ENCODE measurements at places on chromosomes 1 and 21.

GRCh38 chr21:35922618-35923017, 137.7 kb downstream of the SETD4 start:
- DNase-seq: no peak

DNA sequence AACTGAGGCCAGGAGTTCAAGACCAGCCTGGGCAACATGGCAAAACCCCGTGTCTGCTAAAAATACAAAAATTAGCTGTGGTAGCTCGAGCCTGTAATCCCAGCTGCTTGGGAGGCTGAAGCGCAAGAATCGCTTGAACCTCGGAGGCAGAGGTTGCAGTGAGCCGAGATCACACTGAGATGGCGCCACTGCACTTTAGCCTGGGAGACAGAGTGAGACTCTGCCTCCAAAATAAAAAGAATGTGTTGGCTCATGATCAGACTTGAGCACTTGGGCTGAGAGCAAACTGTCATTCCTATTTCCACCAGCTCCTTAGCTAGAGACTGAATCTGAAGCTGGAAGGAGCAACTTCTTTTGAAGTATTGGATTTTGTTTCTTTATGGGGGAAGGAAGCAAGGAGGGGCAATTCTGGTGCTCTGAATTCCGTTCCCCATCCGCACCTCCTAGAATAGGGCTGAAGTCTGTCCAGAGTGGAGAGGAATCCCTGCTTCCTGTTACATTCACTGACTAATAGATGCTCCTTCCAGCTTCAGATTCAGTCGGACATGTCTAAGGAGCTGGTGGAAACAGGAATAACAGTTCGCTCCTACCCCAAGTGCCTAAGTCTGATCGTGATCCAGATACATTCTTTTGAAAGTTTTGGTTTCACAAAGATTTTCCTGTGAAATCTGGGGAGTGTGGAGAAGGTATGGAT, 3.8 kb downstream of the ZNF672 start:
- DNase-seq: no peak

GRCh38 chr1:63321785-63322113, 618 bp upstream of the FOXD3 start:
- DNase-seq: no peak

DNA sequence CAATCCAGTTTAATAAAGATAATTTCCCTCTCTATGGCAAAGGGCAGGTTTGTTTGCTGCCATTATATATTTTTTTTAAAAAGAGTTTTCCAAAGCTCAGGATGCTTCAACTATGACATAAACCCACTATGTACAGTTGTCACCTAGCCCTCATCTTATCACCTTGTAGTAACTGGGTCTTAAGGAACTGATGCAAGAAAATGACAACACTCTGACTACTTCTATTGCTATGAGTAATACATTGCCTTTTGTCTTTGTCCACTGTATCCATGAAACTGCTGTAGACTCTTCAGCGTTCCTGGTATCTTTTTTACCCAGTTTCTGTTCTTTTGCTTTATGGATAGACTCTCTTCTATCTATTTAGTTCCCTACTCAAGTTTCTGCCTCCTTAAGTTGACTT, 586.5 kb downstream of the NEGR1 start:
- no peak for DNase-seq

DNA sequence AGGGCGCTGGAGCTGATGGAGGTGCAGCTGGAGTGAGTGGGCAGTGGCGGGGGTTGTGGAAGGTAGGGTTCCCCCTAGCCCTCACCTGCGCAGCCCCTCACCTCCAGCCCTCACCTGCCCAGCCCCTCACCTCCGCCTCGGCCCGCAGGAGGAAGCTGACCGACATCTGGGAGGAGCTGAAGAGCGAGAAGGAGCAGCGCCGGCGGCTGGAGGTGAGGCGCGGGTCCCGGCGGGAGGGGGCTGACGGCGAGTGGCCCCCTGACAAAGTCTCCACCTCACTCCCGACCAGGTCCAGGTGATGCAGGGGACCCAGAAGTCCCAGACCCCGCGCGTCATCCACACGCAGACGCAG, 2.7 kb downstream of the EVA1B start:
- DNase-seq: no peak

DNA sequence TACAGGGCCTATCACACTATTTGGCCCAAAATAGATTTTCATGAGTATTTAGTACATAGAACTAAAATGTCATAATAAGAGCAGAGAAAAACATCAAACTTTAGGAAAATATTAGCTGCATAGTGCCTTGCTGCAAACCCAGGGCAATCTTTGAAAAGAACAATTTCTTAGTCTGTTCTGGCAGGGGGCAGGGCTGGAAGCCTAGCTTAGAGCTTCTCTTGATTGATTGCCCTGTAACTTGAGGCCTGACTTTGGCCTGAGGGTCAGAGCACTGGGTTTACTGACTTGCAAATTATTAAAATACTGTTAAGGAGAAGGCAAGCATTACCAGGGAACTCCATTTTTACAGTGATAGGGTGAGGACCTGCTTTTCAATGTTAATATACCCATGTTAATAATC, 115.8 kb upstream of the SPAG17 start:
- no peak for DNase-seq

- DNase-seq: no peak
These were observed 10.8 kb downstream of the FTCD start for GRCh38 chr21:46144464-46145070.

GRCh38 chr1:231924180-231924579, 297.6 kb downstream of the DISC1 start:
- DNase-seq: no peak

- peak; percentile 60 for DNase-seq
These were observed 39.0 kb downstream of the LPAR3 start for GRCh38 chr1:84853741-84854721.

GRCh38 chr1:171983584-171983983, 142.3 kb downstream of the DNM3 start:
- no peak for DNase-seq

DNA sequence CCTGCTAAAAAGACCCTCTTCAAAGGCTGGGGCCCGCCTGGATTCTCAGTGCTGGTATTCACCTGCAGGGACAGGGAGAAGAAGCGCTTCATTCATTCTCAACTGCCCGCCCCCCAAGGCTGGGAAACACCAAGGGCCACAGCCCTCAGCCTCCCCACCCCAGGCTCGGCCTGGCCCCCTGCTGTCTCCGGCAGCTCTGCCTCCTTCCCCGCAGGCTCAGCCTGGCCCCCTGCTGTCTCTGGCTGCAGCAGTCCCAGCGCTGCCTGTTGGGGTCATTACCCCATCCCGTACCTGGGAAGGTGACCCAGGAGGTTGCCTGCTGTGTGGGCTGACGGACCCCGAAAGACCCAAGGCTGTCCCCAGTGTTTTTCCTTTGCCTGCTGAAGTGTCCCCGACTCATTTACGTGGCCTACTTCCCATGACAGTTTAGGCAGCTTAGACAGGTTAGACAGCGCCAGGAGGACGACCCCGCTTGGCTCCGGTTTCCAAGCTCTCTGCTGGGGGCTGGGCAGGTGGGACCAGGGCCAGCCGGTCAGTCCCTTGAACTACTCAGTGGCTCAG, 22.9 kb upstream of the CLSTN1 start:
- no peak for DNase-seq

DNA sequence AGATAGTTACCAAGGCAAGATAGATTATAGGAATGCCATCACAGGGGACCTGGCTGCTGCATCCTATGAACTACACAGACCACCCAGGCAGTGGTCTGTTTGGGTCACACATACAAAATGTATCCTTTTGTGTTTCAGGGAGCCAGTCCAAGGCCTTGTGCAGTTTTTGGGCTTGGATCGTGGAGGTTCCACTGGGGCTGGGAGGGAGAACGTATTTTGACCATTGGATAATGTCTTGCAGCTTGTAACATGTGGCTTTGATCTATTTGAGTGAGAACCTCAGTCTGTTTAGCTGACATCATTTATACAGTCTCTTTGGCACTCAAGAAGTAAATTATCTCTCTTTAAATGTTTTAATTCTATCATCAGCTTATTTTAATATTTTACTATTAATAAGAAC, 147.3 kb downstream of the DUSP10 start:
- no peak for DNase-seq

GRCh38 chr21:25461725-25462124, 145.6 kb downstream of the MRPL39 start:
- DNase-seq: no peak

DNA sequence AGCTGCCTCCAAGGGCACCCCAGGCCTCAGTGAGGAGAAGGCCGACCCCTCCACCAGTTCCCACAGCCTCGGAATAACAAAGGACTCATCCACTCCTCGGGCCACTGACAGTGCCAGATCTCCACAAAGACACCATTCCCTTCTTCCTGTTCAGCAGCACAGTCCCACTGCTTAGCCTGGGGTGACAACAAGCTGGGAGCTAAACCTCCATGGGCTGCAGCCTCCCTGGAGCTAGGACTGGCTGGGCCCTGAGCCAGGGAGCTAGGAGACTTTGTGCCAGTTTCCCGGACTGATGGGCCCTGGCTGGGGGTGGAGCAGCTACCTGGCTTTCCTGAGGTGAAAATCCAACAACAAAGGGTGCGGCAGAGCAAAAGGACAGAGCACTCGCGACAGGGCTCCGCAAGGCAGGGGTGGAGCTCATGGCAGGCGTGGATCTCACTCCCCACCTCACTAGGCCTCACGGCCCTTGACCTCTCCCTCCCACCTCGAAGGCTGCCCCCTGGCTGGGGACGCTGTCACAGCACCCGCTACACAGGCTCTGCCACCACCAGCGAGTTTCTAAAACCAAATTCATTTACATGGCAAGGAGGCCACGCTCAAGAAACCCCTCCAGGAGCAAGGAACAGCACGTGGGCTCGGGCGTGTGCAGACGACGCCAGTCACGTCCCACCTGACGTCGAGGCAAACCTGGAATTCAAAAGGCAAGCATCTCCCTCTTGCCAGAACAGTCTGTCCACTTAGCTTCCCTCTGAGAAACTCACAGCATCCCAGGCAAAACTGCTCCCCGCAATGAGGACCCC, 13.8 kb downstream of the SLC35E2B start:
- no peak for DNase-seq

DNA sequence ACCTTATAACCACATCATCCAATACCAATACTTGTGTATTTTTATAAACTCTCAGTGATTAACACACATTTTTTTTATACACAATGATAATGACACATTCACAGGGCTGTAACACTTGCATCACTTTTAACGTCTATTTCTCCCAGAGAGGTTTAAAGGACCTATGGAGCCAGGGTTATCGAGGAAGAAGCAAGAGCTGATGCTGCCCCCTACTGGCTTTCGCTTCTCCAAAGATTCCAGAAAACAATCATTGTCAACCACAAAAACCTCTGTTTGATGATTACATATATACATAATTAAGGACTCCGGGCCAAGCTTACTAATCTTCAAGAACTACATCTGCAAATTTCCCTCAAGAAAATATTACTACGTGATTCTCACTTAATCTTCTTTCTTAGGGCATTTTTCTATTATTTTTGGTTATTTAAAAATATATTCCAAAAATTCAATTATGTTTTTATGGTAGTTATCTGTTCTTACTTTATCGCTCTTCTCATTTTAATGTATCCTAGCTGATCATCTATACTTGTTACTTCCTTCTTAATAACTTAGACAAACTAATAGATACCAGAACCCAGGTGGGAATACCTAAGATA, 214.5 kb downstream of the VAV3 start:
- DNase-seq: peak; percentile 28

- no peak for DNase-seq
These were observed 135.9 kb downstream of the TPR start for GRCh38 chr1:186239171-186239570.

GRCh38 chr1:15167386-15167785, 13.8 kb downstream of the TMEM51 start:
- DNase-seq: no peak

DNA sequence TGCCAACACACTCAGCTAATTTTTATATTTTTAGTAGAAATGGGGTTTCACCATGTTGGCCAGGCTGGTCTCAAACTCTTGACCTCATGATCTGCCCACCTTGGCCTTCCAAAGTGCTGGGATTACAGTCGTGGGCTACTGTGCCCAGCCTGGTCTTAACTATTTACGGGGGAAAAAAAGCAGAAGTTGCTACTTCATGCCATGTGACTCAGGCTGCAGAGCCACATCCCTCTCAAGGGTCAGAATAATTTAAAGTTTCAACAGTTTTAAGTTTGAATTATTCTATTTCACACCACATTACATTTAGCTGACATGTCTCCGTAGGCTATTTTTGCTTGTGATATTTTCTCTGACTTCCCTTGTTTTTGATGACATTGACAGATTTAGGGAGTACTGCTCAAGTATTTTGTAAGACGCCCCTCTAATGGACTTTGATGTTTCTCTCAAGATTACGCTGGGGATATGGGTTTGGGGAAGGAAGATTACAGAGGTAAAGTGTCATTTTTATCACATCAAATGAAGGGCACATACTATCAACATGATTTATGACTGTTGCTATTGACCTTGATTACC, 14.6 kb upstream of the AGBL4 start:
- no peak for DNase-seq

DNA sequence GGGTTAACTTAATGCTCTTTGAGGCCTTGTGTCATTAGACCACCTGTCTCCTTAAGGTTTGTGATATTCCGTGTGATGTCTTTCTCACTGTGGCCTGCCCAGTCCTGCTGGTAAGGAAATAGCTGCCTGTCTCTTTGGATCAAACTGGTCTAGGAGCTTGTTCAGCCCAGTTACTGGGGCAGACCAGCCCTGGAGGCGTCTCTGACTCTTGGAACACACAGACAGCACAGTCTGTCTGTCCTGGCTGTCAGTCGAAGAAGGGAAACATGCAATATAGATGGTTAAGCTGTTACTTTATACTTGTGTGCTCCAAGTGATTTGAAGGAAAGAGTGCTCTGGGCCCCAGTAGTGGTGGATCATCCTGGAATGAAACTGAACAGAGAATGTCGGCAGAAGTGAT, 20.4 kb downstream of the PBX1 start:
- DNase-seq: no peak
